NCI-H1417 (cell line): ENCODE measurements at places on chromosomes 5 and 9.

- DNase-seq = no peak
These were observed 27.7 kb downstream of the LHX6 start for GRCh38 chr9:122200960-122201595.

GRCh38 chr5:133825631-133826289, 142.7 kb downstream of the C5orf15 start:
- DNase-seq = peak; percentile 78

DNA sequence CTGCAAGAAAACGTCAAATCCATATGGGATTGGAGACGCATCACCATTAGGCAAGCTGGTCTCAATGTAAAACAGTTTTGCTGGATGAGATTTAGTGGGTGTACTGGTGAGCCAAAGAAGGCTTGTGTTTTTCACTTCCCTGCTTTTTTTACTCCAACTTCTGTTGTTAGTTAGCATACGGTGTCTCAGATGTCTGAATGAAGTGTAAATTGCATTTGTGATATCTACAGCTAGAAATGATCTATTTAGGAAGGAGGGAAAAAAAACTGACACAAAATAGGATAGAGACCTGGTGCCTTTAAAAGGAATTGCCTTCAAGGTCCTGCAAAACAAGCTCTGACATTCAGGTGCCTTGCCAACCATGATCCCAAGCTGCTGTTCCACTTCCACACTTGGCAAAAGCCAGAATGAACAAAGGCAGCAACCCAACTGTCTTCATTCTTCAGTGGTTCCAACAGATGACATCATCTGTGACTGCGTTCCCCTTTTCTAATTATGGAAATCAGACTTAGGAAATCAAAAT, 104.2 kb upstream of the RAI14 start:
- no peak for DNase-seq

DNA sequence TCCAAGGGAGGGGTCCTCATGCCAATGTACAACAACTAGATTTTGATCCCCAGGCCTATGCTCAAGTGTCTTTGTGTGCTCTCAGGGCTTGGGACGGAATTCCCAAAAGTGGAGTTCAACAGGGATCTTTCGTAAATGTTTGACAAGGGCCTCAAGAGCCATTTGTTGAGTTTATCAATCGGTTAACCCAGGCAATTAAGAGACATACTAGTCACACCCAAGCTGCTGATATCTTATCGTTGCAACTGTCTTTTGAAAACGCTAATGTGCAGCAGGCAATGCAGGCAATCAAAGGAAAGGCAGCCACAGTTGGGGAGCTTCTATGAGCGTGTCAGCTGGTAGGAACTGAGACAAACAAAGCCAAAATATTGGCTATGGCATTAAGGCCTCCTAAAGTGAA, 161.2 kb downstream of the CPLANE1 start:
- no peak for DNase-seq

GRCh38 chr9:21683484-21684175, 118.8 kb upstream of the MTAP start:
- no peak for DNase-seq

GRCh38 chr9:84324811-84325210, 15.7 kb downstream of the SLC28A3 start:
- no peak for DNase-seq

GRCh38 chr9:32011049-32011448, 373.4 kb upstream of the ACO1 start:
- DNase-seq = no peak

GRCh38 chr9:108934323-108934893, at the start of gene ABITRAM:
Gene ABITRAM, plus strand, starts transcription at chr9:108934400. Its CDS starts 87 bp downstream, at chr9:108934487.
- peak; percentile 79 for DNase-seq

- no peak for DNase-seq
These were observed 105.2 kb downstream of the RGS3 start for GRCh38 chr9:113568571-113569321.

DNA sequence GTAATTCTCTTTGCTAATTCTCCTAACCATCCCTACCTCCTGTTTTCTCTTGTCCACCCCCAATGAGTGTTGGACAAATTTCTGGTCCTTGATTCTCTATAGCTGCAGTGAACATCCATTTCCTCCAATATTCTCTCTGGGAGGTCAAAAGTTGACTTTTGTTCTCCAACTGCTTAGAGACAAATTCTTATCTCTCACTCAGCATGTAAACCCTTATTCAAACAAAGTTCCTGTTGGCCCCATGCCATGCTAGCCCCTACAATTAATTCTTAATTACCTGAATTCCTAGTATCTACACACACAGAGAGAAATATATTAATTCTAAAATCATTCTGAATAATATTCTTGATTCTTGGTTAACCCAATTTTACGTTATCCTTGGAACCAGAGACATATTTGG, 472.9 kb upstream of the ACTBL2 start:
- DNase-seq = no peak

GRCh38 chr9:97419309-97419867, 7.5 kb downstream of the TDRD7 start:
- no peak for DNase-seq

GRCh38 chr5:151742870-151743294, 15.5 kb downstream of the ATOX1 start:
- peak; percentile 22 for DNase-seq

DNA sequence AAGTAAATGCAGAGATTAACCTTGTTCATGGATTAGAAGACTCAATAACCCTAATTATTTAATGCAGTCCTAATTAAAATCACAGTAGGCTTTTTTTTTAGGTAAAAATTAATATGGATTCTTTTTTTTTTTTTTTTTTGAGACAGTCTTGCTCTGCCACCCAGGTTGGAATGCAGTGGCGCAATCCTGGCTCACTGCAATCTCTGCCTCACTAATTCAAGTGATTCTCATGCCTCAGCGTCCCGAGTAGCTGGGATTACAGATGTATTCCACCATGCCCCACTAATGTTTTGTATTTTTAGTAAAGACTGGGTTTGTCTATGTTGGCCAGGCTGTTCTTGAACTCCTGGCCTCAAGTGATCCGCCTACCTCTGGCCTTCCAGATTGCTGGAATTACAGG, 40.6 kb downstream of the DENND4C start:
- DNase-seq = no peak

- DNase-seq = no peak
These were observed 160.0 kb downstream of the PRR16 start for GRCh38 chr5:120624021-120624563.

GRCh38 chr9:89425921-89426383, 72.0 kb downstream of the SEMA4D start:
- DNase-seq = no peak

DNA sequence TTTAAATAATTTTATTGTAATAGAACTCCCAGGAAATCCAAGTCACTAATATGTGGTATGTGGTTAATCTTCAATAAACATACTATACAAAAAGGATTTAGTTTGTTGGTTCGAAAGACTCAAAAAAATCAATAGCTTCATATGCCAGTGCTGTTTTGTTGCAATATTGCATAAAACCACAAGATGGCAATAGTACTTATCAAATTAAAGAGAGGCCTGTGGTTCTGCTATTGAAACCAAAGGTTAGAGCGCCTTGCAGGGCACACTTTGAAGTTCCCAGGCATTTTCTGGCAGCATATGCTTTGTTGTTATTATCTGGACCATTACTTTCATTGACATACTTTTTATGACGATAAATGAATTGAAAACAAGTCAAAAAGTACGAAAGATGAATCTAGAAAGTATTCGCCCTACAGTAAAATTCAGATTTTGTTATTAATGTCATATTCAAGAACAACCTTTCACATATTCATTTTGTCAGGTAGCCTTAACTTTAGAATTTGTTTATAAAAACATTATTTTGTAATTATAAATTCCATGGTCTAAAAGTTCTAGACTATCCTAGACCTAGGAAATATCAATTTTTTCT, 316.3 kb downstream of the MCTP1 start:
- DNase-seq = peak; percentile 27

DNA sequence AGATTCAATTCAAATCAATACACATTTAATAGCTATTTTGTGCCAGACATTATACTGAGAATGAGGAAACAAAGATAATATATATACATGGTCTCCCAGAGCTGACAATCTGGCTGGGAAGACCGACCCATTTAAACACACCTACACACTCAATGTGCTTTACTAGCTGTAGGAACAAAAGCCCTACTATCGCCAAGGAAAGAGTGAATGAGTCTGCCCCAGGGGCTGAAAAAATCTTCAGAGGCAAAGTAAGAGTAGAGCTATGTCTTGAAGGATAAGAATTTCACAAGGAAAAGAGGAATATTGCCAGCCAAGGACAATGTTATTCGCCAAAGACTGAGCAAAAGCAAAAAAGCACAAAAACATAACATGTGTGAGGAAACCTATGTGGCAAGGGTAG, 6.6 kb downstream of the PFDN1 start:
- DNase-seq = no peak

DNA sequence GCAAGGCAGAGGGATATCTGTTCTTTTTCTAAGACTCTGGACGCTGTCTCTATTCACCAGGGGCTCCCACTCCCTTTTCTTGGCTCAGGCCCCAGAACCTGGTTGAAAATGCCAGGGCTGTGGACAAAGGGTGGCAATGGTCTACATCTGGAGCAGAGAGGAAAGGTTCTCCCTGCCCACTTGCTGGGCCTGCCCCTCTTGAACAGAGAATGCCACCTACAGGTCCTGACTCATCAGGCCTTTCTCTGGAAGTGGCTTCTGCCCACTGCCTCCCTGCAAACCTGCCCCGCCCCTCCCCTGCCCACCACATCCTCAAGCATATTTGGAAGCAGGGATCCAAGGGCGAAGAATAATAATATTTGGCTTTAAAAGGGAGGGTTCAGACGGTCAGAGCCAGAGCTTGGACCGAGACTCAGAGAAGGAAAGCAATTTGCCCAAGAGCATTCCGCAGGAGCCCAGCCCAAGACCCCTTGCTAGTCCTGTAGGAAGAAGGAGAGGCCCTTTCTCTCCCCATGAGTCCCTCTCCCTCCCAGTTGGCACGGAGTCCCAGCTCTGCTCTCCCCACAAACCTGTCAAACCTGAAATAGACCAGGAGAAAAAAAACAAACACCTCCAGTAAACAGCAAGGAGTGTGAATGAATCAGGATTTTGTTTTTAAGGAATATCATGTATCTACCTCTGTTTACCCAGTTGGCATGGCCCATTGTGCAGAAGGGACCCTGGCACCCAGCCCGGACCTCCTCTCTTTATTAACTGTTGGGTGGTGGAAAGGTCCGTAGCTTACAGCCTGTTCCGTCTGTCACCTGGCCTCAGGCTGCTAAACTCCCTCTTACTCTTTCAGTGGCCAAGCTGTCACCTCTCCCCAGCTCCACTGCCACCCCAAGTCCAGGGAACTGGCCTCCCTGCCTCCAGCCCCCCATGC, 37.7 kb upstream of the STXBP1 start:
- no peak for DNase-seq

DNA sequence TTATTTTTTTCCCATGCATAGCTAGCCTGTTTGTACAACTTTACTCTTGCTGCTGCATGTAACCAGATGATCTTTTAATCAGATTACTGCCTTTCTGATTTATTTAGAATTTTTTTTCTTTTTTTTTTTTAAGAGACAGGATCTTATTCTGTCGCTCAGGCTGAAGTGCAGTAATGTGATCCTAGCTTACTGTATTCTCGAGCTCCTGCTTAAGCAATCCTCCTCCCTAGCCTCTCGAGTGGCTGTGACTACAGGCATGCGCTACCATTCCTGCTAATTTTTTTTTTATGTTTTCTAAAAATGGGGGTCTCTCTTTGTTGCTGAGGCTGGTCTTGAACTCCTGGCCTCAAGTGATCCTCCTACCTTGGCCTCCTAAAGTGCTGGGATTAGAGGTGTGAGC, 9.6 kb downstream of the DCP2 start:
- no peak for DNase-seq

- DNase-seq = peak; percentile 59
These were observed 73.0 kb downstream of the GADD45G start for GRCh38 chr9:89677702-89678395.

- no peak for DNase-seq
These were observed 137.2 kb upstream of the ZNF608 start for GRCh38 chr5:124883681-124884080.

GRCh38 chr9:130321539-130321938, 56.0 kb downstream of the HMCN2 start:
- DNase-seq = no peak

DNA sequence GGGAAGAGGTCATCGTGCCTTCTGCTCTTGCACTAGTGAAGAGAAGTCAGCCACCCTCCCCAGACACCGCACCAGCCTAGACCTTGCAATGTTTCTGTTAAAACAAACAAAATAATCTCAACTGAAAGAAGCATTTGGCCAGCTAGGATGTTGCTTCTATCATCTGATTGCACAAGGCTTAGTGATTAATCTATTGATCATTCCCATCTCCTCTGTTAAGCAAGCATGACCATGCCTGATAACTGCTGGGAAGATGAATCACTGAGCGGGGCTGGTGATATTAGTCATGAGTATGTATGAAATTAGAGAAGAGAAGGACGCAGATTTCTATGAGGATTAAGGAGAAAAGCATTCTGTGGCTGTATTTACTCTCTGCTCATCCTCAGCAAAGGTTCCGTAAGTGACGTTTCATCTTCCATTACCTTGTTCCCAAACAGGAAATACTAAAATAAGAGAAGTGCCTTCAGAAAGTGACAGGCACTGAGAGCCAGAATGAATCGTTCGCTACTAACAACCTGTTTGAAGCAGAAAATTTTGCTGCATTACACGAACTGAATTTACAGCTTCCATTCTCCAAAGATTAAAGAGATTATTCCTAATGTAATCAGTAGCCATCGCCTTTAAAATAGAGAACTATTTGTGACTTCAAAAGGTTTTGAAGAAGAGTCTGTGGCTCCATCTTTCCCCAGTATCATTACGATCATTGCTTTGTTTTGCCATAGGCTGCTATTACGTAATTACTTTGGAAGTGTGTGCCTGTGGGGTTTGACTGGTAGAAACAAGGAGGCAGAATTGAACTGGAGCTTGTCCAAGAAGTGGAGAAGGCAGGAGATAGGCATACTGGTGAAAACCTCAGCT, 219.1 kb downstream of the MED10 start:
- DNase-seq = no peak

- DNase-seq = no peak
These were observed 57.8 kb downstream of the AUH start for GRCh38 chr9:91303741-91304415.
